NCI-H460 (cell line): ENCODE measurements at places on chromosomes 11 and 22.

DNA sequence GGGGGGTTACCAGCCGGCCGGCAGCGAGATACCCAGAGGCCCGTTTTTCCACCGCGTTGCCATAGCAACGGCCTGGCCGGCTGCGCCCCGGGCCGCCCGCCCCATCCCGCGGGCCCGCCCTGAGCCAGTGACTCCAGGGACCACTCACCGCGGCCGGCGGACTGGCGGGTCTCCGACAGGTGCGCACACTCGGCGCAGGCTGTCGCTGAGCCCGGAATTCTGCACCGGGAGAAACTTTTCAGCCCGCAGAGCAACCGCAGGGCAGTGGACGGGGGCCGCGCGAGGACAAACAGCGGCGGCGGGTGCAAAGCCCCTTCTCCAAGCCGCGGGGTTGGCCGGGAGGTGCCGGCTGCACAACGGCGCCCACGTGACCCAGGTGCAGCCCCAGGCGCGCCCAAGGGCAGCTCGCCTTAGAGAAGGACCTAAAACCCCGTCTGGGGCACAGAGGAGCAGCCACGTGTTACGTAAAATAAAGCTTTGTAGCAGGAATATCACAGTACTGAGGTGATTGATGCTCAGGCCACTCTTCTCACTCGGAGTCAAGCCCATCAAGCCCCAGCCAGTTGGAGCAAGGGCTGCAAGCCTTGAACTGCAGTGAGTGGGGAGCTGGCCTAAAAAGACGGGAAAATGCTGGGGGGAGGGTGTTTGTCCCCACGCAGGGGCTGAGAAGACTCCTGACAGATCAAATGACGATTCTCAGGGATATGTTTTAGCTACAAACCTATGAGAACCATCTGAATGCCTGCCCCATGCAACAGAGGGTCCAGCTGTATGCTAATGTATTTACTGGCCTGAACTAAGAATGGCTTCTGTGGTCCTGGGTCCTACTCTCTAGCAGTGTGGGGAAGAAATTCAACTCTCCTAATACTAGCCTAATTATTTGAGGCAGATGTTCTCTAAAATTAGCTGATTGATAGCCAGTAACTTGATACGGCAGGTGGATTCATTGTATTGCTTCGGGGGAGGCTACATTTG is at the start of gene STK33:
Gene STK33 (minus strand): TSS at position 294 of the 975 bp plus-strand sequence. CDS start 119,323 bp downstream, outside the sequence.
- no peak for DNase-seq

GRCh38 chr22:47367107-47367690 is 604.7 kb downstream of the TBC1D22A start:
- DNase-seq: no peak

GRCh38 chr11:85088286-85088685 is 538.9 kb downstream of the DLG2 start:
- DNase-seq: no peak

DNA sequence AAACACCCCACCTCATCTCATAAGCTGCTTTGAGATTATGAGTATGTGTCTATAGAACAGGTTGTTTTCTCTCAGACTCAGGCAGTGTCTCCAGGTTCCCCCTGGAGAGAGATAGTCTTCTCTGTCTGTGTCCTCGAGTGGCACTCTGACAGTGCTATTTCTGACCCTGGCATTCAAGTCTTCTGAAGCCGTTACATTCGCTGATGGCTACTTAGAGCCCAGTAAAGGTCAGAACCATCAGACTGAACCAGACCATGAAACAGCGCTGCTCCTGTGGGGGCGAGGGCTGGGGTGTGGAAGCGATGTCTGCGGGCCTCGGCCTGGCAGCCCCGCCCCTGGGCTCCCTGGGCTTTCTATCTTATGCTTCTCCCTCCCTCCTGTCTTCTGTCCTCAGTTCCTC is 23.5 kb downstream of the SHISA8 start:
- no peak for DNase-seq

DNA sequence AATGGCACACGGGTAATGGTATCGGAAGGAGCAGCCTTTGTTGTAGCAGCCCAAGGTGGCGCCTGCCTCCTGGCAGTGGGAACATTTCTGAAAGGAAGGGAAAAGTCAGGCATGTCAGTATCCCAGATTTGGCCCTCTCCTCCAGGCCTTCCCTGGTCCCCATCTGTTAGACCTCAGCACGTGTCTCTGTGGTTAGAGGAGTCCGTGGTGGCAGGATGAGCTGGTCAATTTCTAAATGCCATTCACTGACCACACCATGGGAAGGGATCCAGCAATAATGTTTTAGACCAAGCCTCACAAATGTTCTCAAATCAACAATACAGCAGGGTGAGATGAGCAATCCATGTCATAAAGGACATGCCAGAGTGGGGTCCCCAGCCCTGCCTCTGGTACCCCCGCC is 49.0 kb upstream of the CYP2D6 start:
- DNase-seq: no peak

DNA sequence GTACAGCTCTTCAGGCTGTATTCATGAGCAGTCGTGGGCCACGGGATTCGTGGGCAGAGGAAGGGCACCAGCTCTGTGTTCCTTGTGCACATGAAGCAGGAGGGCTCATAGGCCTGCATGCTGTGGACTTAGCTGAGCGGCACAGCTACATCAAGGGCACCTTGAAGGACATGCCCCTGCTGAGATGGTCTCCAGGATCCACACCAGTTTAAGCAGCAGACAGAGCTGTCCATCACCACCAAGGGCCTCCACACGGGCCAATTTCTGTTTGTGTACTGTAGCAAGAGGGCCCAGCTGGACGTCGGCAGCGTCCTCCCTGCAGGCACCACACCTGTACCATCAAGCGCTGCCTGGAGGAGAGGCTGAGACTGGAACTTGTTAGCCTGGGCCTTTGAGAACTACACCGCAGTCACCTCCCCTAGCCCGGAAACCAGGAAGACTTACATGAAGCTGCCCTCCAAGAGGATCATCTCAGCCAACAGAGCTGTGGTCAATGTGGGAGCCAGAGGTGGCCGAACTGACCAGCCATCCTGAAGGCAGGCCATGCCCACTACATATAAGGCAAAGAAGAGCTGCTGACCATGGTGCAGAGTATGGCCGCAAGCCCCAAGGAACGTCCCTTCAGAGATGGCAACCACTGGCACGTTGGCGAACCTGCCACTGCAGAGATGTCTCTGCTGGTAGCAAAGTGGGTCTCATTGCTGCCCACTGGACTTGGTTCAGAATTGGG is 32.7 kb upstream of the GNB1L start:
- no peak for DNase-seq

- DNase-seq: no peak
Observed at GRCh38 chr22:43245717-43246116, 58.8 kb upstream of the TTLL12 start.

DNA sequence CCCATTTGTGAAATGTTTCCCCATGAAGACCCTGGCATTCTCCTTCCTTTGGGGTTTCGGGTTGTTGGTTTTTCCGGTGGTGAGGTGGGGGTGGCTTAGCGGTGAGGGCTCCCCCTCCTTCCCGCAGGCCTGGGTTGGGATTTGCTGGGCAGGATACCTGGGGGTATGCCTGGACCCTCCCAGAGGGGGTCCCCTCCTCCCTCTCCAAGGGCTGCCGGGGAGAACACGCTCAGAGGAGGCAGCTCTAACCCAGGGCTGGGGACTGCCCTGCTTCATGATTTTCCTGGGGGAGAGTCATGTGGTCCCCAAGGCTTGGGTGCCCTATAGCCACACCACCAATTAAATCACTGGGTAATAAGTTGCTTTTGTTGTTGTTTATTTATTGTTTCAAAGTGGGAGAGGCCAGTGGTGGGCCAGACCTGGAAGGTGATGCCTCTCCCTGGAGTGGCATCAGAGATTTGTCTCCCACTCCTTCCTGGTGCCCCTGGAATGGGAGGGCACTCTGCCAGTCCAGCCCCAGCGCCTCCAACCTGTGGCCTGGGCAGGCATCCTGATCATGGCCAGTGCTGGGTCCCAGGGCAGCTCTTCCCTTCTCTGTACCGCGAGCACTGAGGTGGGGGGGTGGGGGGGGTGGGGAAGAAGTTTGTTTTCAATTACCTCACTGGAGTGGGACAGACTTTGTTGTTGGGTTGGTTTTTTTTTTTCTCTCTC is 1.3 kb upstream of the CLCF1 start:
- no peak for DNase-seq

- no peak for DNase-seq
Observed at GRCh38 chr11:77146261-77147035, 18.4 kb downstream of the MYO7A start.

DNA sequence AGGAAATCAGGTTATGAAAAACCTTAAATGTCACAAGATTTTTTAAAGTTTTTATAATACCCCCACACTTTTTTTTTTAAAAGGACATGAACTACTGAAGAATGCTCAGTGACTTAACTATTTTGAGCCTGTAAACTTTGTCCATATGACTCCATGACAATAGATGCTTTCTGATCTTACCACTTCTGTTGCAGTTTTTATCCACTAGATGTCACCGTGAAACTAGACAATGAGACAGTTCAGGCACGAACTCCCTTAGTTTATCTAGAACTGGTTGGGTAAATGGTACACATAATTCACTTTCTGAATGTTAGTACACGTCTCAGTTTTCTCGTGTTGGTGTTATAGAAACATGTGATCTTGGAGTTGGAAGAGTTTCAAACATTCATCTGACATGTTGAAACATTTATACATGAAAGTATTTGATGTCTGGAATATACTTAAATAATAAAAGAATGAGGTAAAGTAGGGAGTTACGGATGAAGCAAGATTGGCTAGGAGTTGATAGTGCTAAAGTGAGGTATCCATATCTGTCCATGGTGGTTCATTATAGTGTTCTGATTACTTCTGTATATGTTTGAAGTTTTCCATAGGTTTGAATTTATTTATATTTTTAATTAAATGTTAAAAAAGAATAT is 8.1 kb downstream of the CCDC15 start:
- peak; percentile 66 for DNase-seq

DNA sequence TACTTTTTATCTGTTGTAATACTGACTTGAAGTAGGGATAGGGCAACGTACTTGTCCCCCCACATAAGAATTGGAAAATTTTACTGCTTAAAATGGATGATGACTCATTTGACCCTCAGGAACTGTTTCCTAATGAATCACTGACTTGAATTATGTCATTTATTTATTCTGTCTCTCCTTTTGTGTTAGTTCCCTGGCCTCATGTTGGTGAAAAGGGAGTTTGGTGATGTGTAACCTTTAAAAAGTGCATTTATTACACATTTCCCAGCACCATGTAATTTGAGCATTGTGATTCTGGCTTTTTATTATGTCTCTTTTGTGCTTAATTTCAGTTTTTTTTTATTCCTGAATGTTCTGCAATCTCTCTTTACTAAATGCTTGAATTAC is 20.3 kb upstream of the PGM2L1 start:
- no peak for DNase-seq

DNA sequence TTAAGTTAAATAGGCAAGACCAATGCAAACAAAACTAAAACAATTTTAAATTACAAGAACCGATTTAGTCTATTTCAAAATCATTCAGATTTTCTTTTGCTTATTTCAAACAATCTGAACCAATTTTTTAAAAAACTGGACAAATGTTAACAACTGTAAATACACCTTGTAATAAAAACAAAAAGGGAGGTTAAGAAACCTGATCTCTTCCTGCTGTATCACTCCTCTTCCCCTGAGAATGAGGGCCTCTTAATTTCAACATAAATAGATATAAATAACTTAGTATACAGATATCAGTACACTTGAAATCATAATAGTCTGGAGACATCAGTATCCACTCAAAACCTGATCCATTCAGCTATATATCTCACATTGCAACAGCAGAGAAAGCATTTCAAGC is 346.6 kb downstream of the TTC28 start:
- no peak for DNase-seq

- no peak for DNase-seq
Observed at GRCh38 chr11:128939591-128939990, 3.1 kb downstream of the TP53AIP1 start.

DNA sequence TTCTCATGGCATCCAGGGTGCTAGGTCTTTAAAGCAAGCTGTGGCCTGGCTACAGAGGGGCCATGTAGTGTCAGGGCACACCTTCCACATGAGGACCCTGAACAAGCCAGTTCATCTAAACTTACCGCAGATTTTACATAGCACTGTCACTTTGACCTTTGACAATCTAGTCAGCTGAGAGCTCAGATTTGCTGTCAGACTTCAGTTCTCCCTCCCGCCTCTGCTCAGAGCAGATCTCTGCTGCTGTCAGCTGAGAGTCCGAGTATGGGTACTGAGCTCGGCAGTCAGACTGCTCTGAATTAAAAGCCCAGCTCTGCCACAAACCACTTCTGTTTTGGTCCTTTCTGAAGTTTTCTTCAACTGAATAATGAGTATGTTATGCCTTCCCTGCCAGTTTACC is 507.1 kb downstream of the SOX6 start:
- DNase-seq: no peak

DNA sequence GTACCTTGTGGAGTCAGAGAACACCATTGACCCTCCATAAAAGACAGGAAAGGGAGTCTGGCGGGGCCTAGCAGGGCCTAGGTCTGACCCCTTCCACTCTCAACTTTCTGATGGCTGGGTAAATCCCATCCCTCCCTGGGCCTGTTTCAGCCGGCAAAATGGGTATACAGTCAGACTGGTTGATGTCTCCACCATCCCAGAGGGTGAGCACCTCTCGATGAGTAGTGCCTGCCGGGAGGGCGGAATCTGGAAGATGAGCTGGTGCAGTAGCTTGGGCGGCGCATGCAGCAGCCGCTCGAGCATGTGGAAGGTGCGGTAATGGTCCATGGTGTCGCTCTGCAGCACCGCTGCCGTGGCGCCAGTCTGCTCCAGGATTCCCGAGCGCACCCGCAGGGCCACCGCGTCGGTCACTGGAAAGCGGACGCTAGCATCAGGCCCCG is 528 bp downstream of the FIBP start:
- no peak for DNase-seq

DNA sequence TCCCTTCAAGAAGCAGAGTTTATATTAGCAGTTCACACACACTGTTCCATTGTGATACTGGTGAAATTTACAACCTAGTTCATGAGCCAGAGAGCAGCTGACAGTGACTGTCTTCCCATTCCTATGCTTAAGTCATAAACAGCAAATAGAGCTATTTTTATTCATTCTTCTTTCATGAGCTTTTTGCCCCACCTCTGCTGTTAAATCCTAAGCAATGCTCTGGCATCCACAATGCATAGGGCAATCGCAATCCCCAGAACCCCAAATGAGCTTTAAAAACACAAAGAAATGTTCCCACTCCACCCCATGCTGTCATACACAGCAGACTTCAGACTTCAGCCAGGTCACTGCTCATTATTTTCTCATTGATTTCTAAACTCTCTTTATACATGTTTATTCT is 307.5 kb downstream of the ETS1 start:
- DNase-seq: no peak

- DNase-seq: no peak
Observed at GRCh38 chr11:65615950-65616574, 486 bp downstream of the PCNX3 start.
